ENCODE measurements at places on chromosomes 12 and 14.

DNA sequence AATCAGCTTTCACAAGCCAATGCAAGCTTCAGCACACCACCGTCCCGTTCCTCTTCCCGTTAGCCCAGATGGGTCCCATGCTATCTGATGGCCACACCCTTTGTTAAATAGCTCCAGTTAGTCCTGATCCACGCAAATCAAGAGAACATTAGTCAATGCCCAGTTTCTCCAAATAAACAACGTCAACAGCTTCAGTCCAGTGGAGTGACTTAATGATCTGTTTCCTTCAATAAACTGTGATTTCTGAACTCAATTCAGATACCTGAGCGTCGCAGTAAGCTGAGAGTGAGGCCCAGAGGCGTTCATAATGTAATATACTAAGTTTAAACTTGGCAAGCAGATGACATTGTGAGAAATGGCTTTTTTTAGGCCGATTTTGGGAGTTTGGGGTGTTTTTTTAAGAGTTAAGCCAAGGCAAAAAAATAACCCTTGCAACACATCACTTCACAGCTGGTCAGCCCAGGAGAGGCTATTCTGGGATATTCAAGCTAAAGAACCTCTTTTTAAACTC lies 112.3 kb downstream of the ZFP36L1 start:
- DNase-seq = no peak

- DNase-seq = no peak
Measured at GRCh38 chr12:69569236-69569635, 16.0 kb upstream of the CCT2 start.

DNA sequence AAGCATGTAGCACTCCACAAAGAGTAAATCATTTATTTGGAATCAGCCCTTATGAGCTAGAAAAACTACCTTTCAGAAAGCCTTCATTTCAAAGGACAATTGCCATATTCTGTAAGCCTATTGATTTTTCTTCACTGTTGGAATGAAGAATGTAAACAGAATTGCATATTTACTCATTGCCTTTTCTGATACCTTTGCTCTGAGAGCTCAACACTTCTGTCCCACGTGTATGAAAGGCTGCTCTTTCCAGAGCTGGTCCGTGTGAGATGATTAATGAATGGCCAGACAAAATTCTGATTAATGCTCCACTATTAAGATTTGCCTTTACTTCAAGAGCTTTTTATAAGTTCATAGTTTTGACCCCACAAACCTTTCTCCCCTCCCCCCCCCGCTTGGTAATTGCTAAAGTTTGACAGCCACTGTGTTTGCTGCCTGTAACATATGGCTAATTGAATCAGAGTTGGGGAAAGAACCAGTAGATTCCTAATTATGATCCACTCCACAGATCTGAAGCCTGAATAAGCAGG lies 63.0 kb upstream of the PLEKHA5 start:
- DNase-seq = no peak

GRCh38 chr12:79925492-79925891 lies 9.4 kb downstream of the PPP1R12A start:
- DNase-seq = no peak

All from putamen (tissue), 1 donor.